ENCODE measurements at places on chromosomes 16 and 17. TPM values are rescaled to one million over a fixed set of nuclear protein-coding genes. Genes with fewer than 3 reads are reported as not detected.

The MLLT6 gene
- 262 TPM for total RNA-seq

The C17orf78 gene
- total RNA-seq, result not detected

The TBX6 gene
- total RNA-seq, result 2.5 TPM

The MYOCD gene
- not detected for total RNA-seq

The COL1A1 gene
- 0.50 TPM for total RNA-seq

The KRTAP16-1 gene
- not detected for total RNA-seq

DNA sequence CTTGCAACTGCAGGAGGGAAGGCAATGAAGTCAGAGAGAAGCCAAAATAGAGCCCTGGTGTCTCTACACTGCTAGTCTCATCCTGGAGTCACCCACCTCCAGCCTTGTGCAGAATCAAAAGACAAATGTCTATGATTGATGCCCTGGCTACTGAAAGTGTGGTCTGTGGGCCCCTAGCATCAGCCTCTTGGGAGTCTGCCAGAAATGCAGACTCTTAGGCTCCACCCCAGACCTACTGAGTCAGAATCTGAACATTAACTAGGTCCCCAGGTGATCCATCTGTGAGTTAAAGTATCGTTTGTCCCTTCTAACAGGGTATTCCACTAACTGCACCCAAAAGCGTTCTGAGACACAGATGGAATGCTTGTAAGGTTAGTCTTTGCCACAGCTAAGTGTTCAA lies 21.2 kb downstream of the EARS2 start:
- no peak overlapping the region for H3K4me3 ChIP-seq
- peaks cover 12% of the 10 kb centered on the region for H3K36me3 ChIP-seq
- peaks cover 7% of the 10 kb centered on the region for H3K4me1 ChIP-seq

DNA sequence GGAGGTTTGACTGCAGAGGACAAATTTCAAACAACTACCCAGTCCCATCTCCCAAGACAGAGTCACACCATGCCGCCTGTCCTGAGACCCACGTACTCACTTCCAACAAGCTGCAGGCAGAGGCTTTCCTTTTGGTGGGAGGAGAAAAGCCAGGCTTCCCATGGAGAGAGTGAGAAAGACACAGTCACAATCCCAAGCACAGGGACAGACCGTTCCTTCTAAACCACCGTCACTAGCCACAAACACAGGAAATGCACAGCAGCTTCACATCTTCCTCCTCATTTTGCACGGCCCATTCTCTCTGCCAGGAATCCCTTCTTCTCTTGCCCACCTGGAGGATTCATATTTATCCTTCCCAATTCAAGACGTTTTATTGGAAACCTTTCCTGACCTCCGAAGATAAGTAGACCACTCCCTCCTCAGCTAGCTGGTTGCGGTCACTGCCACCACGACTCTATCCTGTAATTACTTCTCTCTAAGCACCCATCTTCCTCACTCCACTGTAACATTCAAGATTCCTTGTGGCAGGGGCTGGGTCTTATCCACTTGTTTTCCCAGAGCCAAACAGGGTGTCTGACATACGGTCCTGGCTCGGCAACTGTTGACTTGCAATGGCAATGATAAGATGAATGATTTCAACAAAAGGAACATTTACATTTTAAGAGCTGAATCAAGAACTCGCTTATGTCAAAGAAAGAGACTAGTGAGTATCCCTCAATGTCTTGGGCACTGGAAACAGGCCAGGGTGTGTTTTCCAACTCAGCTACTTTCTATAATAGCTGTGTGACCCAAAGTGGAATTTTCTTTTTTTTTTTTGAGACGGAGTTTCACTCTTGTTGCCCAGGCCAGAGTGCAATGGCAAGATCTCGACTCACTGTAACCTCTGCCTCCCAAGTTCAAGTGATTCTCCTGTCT lies 87.6 kb downstream of the XYLT1 start:
- no peak overlapping the region for H3K4me3 ChIP-seq
- H3K4me1 ChIP-seq, result peaks cover 36% of the 10 kb centered on the region
- H3K27ac ChIP-seq, result peak overlapping the region; percentile 55
- H3K36me3 ChIP-seq, result peaks cover 6% of the 10 kb centered on the region

DNA sequence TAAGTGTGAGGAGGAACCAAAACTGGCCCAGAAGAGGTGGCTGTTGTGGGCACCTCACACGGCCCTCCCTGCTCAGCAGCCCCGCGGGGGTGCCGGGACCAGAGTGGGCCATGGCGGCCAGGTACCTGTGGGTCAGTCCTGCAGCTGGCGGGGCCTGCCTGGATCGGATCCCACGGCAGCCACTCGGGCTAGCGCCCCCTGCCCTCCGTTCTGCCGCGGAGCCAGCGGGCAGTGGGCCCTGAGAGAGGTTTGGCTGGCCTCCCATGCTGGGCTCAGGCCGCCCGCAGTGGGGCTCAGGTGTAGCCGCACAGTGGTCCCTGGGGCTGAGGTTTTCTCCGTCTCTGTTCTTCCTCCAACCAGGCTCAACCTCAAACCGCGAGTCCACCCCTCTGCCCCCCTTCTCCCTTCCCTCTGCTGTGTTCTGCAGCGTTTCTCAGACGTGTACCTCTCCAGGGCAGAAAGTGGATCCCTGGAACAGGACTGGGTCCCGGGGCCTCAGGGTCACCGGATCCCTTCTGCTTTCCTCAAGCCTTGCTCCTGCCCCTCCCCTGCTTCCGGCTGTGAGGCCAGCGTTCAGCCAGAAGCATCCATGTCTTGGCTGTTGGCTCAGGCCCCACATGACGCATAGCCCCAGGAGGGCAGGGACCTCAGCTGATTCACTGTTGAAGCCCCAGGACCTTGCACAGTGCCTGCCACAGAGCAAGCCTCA lies 28.6 kb upstream of the ITGA3 start:
- H3K4me3 ChIP-seq, result no peak overlapping the region
- no peak for DNase-seq
- H3K4me1 ChIP-seq, result peaks cover 19% of the 10 kb centered on the region
- no peak overlapping the region for H3K27ac ChIP-seq
- peaks cover 25% of the 10 kb centered on the region for H3K27me3 ChIP-seq

DNA sequence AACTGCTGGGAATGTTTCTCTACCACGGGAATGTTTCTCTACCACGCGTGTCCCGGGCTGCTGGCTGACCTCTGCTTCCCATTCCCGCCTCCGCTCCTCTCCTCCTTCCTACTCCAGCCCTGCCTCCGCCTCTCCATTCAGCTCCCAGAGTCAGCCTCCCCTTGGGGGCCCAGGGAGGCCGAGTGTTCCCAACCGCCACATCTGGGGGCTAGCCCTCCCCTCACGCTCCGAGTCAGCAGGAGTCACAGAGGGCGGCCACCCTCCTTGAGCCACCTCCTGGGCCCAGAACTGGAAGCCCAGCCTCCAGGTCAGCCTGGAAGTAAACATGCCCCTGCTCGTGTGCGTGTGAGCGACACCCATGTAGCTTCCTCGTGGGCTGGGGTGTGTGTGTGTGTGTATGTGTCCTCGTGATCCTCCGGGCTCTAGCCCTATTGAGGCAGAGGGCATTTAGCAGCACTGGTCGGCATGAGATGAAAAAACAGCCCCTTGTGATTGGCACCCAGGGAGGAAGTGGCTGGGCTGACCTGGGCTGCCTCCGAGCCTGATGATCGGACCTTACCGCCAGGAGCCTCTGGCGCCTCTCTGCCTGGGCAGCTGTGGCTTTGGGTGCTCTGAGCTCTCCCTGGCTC lies 7.3 kb downstream of the CYGB start:
- H3K27ac ChIP-seq, result no peak overlapping the region
- DNase-seq, result no peak
- no peaks in the 10 kb centered on the region for H3K36me3 ChIP-seq
- no peak overlapping the region for H3K4me3 ChIP-seq

DNA sequence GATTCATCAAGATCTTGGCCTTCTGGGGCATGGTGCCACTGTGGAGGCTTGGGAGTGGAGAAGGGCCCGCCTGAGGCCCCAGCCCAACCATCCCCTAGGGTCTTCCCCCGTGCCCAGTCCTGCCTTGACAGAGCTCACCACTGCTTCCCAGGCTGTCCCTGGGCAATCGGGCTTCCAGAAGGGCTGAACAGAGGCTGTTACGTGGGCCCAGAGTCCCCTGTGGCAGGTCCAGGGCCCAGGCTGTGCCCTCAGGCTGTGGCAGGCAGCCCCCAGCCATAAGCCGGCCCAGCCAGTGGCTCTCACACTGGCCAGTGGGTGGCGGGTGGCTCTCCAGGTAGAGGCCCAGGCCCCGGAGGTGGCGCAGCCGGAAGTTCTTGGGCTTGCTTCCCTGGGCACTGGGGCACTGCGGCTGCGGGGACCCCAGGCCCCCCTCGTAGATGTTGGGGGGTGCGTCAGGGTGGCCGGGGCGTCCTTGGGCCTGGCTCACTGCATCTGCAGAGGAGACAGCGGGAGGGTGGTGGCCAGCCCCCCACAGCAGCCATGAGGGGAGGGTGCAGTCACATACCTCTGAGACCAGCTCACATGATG lies 809 bp downstream of the C16orf90 start:
- no peaks in the 10 kb centered on the region for H3K36me3 ChIP-seq
- H3K27me3 ChIP-seq, result peaks cover 1% of the 10 kb centered on the region
- no peak for DNase-seq
- no peak overlapping the region for H3K27ac ChIP-seq

DNA sequence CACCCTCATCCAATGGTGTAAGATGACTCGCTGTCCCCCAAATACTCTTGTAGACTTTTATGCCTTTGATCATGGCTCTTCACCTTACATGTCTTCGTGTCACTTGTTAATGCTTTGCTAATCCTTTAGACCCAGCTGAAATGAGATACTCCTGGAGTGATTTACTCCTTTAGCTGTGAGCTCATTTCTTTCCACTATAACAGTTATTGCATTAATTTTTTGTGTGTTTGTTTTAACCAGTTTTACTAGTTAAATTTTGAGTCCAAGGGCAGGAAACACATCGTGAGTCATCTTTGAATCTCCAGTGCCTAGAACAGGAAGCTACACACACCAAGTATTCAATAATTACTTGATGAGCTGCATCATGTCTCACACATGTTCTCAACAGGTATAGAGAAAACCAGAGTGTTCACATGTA lies 6.5 kb upstream of the CTCF start:
- H3K27me3 ChIP-seq, result no peaks in the 10 kb centered on the region
- peaks cover 53% of the 10 kb centered on the region for H3K4me1 ChIP-seq
- H3K27ac ChIP-seq, result peak overlapping the region; percentile 97
- DNase-seq, result no peak
- peak overlapping the region; percentile 19 for H3K4me3 ChIP-seq

- no peak for DNase-seq
- H3K27ac ChIP-seq, result no peak overlapping the region
- no peaks in the 10 kb centered on the region for H3K27me3 ChIP-seq
- H3K36me3 ChIP-seq, result no peaks in the 10 kb centered on the region
- no peak overlapping the region for H3K4me3 ChIP-seq
Observed at GRCh38 chr17:54237911-54238515, 415.3 kb downstream of the KIF2B start.

DNA sequence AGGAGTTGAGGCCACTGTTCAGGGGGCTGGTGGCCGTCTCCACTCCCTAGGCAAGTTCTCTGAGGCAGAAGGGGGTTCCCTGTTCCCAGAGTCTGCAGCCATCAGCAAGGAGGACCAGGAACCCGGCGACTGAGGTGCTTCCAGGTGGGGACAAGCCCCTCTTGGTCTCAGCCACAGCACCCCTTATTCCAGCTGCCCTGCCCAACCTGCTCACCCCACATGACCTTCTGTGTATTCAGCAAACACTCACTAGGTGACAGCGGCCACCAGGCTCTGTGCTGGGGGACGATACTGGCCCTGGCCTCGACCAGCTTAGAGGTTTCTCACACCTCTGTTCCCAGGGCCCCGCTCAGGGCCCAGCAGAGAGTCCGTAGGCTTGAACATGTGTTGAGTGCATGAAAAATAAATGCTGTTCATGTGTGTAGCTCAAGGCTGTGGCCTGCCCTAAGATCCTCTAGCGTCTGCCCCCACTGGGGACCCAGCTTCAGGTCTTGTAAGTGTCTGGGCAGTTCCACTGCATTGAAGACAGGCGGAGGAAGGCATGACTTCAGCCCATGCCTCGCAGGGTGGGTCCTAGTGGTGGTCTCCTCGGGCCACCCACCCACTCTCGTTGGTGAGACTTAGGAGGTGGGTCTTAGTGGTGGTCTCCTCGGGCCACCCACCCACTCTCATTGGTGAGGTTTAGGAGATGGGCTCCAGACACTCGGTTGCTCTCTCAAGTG lies 44.2 kb downstream of the NT5M start:
- no peaks in the 10 kb centered on the region for H3K4me1 ChIP-seq
- H3K27ac ChIP-seq, result no peak overlapping the region
- H3K36me3 ChIP-seq, result no peaks in the 10 kb centered on the region
- H3K27me3 ChIP-seq, result no peaks in the 10 kb centered on the region

GRCh38 chr17:2929881-2930533 lies 133.4 kb downstream of the OR1D5 start:
- H3K4me3 ChIP-seq, result no peak overlapping the region
- H3K36me3 ChIP-seq, result no peaks in the 10 kb centered on the region
- no peaks in the 10 kb centered on the region for H3K27me3 ChIP-seq
- DNase-seq, result peak; percentile 20
- H3K27ac ChIP-seq, result no peak overlapping the region

GRCh38 chr16:24151482-24151939 lies 104.6 kb upstream of the CACNG3 start:
- no peak for DNase-seq
- no peak overlapping the region for H3K4me3 ChIP-seq
- peaks cover 26% of the 10 kb centered on the region for H3K4me1 ChIP-seq
- H3K27ac ChIP-seq, result peak overlapping the region; percentile 7

GRCh38 chr16:56102183-56102686 lies 89.1 kb upstream of the GNAO1 start:
- no peaks in the 10 kb centered on the region for H3K36me3 ChIP-seq
- H3K27me3 ChIP-seq, result peaks cover 7% of the 10 kb centered on the region
- H3K4me3 ChIP-seq, result no peak overlapping the region
- no peak overlapping the region for H3K27ac ChIP-seq
- no peaks in the 10 kb centered on the region for H3K4me1 ChIP-seq
- DNase-seq, result no peak

DNA sequence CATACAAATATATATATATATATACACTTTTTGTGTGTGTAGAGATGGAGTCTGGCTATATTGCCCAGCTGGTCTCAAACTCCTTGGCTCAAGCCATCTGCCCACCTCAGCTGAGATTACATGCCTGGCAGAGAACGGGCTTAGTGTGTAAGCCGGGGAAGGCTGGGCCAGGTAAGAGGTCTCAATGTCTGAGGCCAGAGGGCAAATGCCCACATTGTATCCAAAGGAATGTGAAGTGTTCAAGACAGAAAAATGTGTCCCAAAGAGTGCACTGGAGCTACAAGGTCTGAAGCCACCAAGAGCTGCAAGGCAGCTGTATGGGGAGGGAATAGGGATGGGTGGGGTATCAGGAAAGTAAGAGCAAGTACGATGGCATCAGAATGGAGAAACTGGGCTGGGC lies 8.8 kb downstream of the CD2BP2 start:
- peaks cover 18% of the 10 kb centered on the region for H3K4me1 ChIP-seq
- H3K4me3 ChIP-seq, result no peak overlapping the region
- H3K27ac ChIP-seq, result no peak overlapping the region
- DNase-seq, result no peak
- peaks cover 22% of the 10 kb centered on the region for H3K36me3 ChIP-seq
- no peaks in the 10 kb centered on the region for H3K27me3 ChIP-seq

GRCh38 chr17:17235212-17236174 lies 1.5 kb downstream of the FLCN start:
- no peaks in the 10 kb centered on the region for H3K27me3 ChIP-seq
- H3K4me1 ChIP-seq, result peaks cover 37% of the 10 kb centered on the region
- H3K4me3 ChIP-seq, result peak overlapping the region; percentile 96
- H3K36me3 ChIP-seq, result peaks cover 21% of the 10 kb centered on the region
